ENCODE measurements at places on chromosomes 7 and 10. TPM values are rescaled to one million over a fixed set of nuclear protein-coding genes. Genes with fewer than 3 reads are reported as not detected.

The CTAGE4 gene
- 2.7 TPM for total RNA-seq

The WEE2 gene
- 0.27 TPM for total RNA-seq

The WASL gene
- total RNA-seq: 41.5 TPM

The EVX1 gene
- not detected for total RNA-seq

The SPDYE2 gene
- total RNA-seq: 0.27 TPM

The CYP3A5 gene
- total RNA-seq: 4.6 TPM

The ZNF503 gene
- 13.6 TPM for total RNA-seq

The CALML5 gene
- total RNA-seq: 3.3 TPM

The NUTM2A gene
- 1.9 TPM for total RNA-seq

The CTAGE6 gene
- total RNA-seq: 2.9 TPM

The WNT16 gene
- 5.6 TPM for total RNA-seq

The FAM171A1 gene
- 35.1 TPM for total RNA-seq

The HMX3 gene
- total RNA-seq: 1.1 TPM

The EGFR gene
- total RNA-seq: 44.1 TPM

The LBX1 gene
- total RNA-seq: not detected

The CPA2 gene
- total RNA-seq: not detected

The CCDC172 gene
- not detected for total RNA-seq

The ARMC3 gene
- total RNA-seq: 0.77 TPM

The HOXA9 gene
- total RNA-seq: not detected

The TEX47 gene
- total RNA-seq: not detected

The PTN gene
- 162 TPM for total RNA-seq

The BBIP1 gene
- total RNA-seq: 50.7 TPM

The SKIDA1 gene
- 11.4 TPM for total RNA-seq

The GPER1 gene
- total RNA-seq: 4.1 TPM

The EBLN1 gene
- not detected for total RNA-seq

The RARRES2 gene
- 66.2 TPM for total RNA-seq

The ETV1 gene
- 20.0 TPM for total RNA-seq

The TSPAN33 gene
- total RNA-seq: 6.5 TPM

The VWDE gene
- 1.4 TPM for total RNA-seq

The OPN4 gene
- total RNA-seq: not detected

The CUX1 gene
- 115 TPM for total RNA-seq

The PRLHR gene
- not detected for total RNA-seq

The ZNF804B gene
- total RNA-seq: 6.3 TPM

The RSBN1L gene
- 69.3 TPM for total RNA-seq

The ABCA13 gene
- total RNA-seq: 1.8 TPM

The TUBAL3 gene
- total RNA-seq: 0.49 TPM

The CALHM3 gene
- not detected for total RNA-seq

The TMEM120A gene
- total RNA-seq: 28.3 TPM

The TMEM130 gene
- total RNA-seq: 14.4 TPM

The OR2A12 gene
- not detected for total RNA-seq

Measured in camera-type eye (tissue), 1 donor.